Activated T-cell treated with anti-CD3 and anti-CD28 coated beads, Interleukin-2, amount 50 U/mL, for 72 hours (primary cell): ENCODE measurements at places on chromosomes 7 and 10. TPM values are rescaled to one million over a fixed set of nuclear protein-coding genes. Genes with fewer than 3 reads are reported as not detected.

- no peak for DNase-seq
Observed at GRCh38 chr10:93695740-93696139, 6.7 kb downstream of the FRA10AC1 start.

Gene PHKG1
- 2.6 TPM for total RNA-seq

Gene GTF2IRD2
- total RNA-seq: 13.4 TPM

GRCh38 chr10:61742812-61743211 is 80.1 kb downstream of the CABCOCO1 start:
- no peak for DNase-seq

- no peak for DNase-seq
Observed at GRCh38 chr7:85104432-85105205, 82.2 kb downstream of the SEMA3D start.
